CD4-positive, CD25-positive, alpha-beta regulatory T cell (primary cell): ENCODE measurements at places on chromosomes 11 and 22. TPM values are rescaled to one million over a fixed set of nuclear protein-coding genes. Genes with fewer than 3 reads are reported as not detected.

CBLIF gene
- not detected for total RNA-seq

DNA sequence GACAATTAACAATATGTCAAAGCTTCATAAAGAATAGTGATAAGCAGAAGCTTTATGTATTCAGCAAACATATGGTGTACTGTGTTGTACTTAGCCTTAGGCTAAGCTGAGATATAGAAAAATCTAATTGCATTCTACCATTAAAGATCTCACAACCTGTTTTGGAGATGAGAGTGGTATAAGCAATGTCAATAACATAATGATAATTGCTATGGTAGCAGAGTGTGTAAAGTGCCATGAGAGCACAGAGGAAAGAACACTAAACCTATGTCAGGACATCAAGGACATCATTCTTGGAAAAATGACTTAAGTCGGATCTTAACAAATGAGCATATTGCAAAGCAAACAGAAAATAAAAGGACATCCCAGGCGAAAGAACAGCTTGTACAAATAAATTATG, 28.6 kb upstream of the ANGPTL5 start:
- H3K36me3 ChIP-seq, result no peaks in the 10 kb centered on the region
- no peaks in the 10 kb centered on the region for H3K27me3 ChIP-seq
- no peak overlapping the region for H3K4me3 ChIP-seq
- no peak overlapping the region for H3K27ac ChIP-seq
- no peak for DNase-seq

GRCh38 chr11:105923252-105923651, 98.8 kb downstream of the MSANTD4 start:
- H3K36me3 ChIP-seq, result no peaks in the 10 kb centered on the region
- DNase-seq, result no peak

DNA sequence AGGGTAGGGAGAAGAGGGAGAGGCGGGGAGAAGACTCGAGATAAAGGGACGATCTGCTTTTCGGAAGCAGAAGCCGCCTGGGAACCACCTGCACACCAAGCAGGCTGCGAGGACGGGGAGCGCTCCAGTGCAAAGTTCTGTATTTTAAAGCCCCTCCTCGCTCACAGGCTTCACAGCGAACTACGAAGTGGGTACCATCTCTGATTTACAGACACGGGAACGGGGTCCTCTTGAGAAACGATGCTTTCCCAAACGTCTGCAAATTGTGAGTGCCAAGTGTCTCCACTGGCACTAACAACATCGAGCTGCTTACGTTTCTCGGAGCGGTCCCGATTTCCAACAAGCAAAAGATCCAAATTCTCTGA, 700 bp upstream of the STX3 start:
- no peaks in the 10 kb centered on the region for H3K36me3 ChIP-seq
- peak; percentile 1 for DNase-seq
- H3K27ac ChIP-seq, result no peak overlapping the region
- H3K4me1 ChIP-seq, result peaks cover 19% of the 10 kb centered on the region
- H3K4me3 ChIP-seq, result peak overlapping the region; percentile 90
- H3K27me3 ChIP-seq, result peaks cover 7% of the 10 kb centered on the region

DNA sequence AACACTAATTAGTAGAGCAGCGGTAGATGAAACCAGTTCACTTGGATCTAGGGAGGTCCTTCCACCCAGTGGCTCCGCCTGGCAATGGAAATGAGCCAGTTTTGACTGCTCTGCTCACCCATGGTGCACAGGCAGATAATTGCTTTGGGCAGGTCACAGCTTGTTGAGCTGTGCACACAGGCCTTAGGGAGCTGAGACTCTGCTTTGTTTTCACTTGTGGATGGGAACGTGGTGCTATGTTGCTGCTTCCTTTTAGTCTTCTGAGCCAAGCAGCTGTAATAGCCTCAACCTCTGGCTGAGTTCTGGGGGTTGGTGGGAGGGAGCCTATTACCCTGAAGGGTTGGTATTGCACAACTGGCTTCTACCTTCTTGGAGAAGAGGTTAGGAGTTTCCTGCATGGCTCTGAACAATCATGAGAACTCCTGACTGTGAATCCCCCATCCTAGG, 262.3 kb upstream of the MTNR1B start:
- no peak overlapping the region for H3K4me3 ChIP-seq
- H3K36me3 ChIP-seq, result no peaks in the 10 kb centered on the region
- DNase-seq, result no peak
- H3K4me1 ChIP-seq, result no peaks in the 10 kb centered on the region

DNA sequence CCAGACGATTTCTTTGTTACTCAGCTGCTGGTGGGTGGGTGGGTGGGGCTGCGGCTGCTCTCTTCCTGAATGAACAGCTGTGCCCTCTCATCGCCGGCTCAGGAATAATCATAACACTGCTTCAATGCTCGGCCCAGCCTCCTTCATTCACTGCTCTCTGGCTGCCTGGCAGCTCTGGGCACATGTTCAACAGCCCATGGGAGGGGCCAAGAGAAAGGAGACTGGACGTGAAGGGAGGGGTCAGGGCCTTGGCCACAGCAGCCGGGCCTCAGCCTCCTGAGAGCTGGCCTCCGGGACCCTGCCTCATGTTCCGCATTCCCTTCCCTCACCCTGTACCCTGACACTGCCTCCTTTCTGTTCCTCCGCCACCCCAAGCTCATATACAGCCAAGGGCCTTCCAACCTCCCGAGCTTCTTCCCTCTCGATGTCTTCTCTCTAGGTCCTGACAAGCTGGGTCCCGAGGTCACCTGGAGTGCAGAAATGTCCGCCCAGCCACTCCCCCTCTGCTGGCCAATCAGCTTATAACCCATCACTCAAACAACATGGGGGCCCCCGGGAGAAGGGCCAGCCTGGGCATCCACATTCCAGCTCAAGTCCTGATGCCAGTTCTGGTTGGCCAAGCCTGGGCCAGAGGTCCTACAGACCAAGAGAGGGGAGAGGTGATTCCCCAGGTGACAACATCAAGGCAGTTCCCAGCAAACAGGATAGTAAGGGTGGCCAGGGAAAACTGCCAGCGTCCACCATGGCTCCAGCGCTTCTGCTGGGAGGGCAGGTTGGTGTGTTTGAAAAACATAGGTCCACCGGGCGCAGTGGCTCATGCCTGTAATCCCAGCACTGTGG, 3.2 kb upstream of the CSDC2 start:
- no peak for DNase-seq
- H3K4me3 ChIP-seq, result no peak overlapping the region
- H3K27me3 ChIP-seq, result no peaks in the 10 kb centered on the region
- no peak overlapping the region for H3K27ac ChIP-seq
- no peaks in the 10 kb centered on the region for H3K4me1 ChIP-seq

ABTB2 gene
- 0.89 TPM for total RNA-seq

CFAP300 gene
- not detected for total RNA-seq

DNA sequence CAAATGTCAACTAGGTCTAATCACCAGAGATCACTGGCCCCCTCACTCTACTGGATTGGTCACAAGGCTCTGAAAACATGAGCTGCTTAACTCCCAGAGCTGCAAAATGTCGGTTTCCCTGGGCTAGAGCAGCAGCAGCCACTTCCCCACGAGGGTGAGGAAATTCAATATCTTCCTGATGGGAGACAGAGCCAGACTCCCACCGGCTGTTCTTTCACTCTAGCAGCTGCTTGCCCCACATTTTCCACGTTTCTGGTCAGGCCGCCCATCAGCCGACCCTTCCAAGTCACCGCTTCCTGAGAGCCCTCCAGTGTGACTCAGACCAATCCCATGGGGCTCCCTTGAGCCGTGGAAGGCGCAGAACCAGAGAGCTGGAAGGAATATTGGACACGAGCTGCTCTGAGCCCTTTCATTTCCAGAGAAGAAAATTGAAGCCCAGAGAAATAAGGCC, 227.0 kb downstream of the ADAMTS15 start:
- no peaks in the 10 kb centered on the region for H3K36me3 ChIP-seq
- H3K4me3 ChIP-seq, result no peak overlapping the region
- no peak overlapping the region for H3K27ac ChIP-seq
- no peaks in the 10 kb centered on the region for H3K4me1 ChIP-seq
- no peak for DNase-seq

CRYAB gene
- total RNA-seq, result not detected

DNA sequence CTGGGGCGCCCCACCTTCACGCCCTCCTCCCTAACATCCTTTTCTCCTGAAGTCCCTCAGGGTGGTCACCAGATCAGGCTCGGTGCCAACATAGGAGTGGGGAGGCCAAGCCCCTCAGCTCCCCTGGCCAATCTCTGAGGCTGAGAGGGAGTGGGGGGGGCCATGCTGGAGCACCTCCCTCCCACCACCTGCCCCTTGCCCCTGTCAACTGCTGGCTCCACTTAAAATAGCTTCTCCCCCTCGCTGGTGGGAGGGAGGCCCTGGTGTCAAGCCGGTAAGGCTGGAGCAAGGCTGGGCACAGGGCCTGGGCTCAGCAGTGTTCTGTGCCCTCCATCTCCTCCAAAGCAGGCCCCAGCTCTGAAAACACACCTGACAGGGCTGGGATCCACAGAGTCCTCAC, 4.9 kb downstream of the PLXNB2 start:
- H3K4me3 ChIP-seq, result no peak overlapping the region
- no peaks in the 10 kb centered on the region for H3K27me3 ChIP-seq
- no peaks in the 10 kb centered on the region for H3K36me3 ChIP-seq
- H3K4me1 ChIP-seq, result peaks cover 16% of the 10 kb centered on the region
- no peak for DNase-seq

GRCh38 chr11:17150521-17150920, 57.3 kb downstream of the PIK3C2A start:
- H3K4me1 ChIP-seq, result no peaks in the 10 kb centered on the region
- H3K27ac ChIP-seq, result no peak overlapping the region
- H3K4me3 ChIP-seq, result no peak overlapping the region
- no peak for DNase-seq
- H3K36me3 ChIP-seq, result peaks cover 16% of the 10 kb centered on the region

- no peak overlapping the region for H3K4me3 ChIP-seq
- H3K36me3 ChIP-seq, result no peaks in the 10 kb centered on the region
- peaks cover 63% of the 10 kb centered on the region for H3K4me1 ChIP-seq
- peak overlapping the region; percentile 85 for H3K27ac ChIP-seq
Observed at GRCh38 chr11:76589477-76589876, 81.1 kb downstream of the LRRC32 start.

GRCh38 chr11:117908959-117909610, 20.1 kb downstream of the TMPRSS13 start:
- no peak overlapping the region for H3K27ac ChIP-seq
- H3K4me3 ChIP-seq, result no peak overlapping the region
- DNase-seq, result no peak
- no peaks in the 10 kb centered on the region for H3K27me3 ChIP-seq
- no peaks in the 10 kb centered on the region for H3K36me3 ChIP-seq

GRCh38 chr22:33605221-33605620, 315.1 kb downstream of the LARGE1 start:
- H3K36me3 ChIP-seq, result no peaks in the 10 kb centered on the region
- no peak for DNase-seq
- no peak overlapping the region for H3K4me3 ChIP-seq

FOSL1 gene
- total RNA-seq, result 2.7 TPM

- H3K4me1 ChIP-seq, result no peaks in the 10 kb centered on the region
- no peak overlapping the region for H3K4me3 ChIP-seq
- H3K27me3 ChIP-seq, result no peaks in the 10 kb centered on the region
- no peak for DNase-seq
- H3K36me3 ChIP-seq, result no peaks in the 10 kb centered on the region
Observed at GRCh38 chr22:19514831-19515565, 9.2 kb downstream of the CLDN5 start.

DNA sequence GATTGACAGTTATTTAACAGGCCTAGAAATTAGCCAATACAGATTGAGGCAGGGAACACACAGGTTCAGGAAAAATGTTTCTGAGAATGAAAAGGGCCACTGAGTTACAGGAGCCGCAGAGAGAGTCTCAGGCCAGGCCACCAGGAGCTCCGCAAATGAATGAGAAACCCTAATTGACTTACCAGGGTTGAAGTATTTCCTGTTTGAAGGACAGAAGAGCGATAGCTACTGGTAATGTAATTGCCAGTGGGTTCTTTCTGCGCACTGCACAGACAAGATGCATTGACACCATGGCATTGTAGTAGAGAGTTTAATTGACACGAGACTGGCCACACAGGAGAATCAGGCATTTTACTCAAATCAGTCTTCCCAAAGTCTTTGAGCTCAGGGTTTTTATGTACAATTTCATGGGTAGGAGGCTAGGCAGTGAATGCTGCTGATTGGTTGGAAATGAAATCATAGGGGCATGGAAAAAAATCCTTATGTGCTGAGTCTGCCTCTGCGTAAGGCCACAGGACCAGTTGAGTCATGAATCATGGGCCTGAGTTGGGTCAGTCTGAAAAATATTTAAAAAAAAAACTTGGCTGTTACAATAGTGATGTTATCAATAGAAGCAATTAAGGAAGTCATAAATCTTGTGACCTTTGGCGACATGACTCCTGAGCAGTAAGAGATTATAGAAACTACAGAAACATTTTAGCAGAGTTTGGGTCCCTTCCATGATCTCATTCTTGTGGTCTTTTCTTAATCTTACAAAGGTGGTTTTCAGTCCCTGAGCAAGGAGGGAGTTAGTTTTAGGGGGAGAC, 203.8 kb downstream of the CASP12 start:
- no peaks in the 10 kb centered on the region for H3K27me3 ChIP-seq
- no peak overlapping the region for H3K4me3 ChIP-seq
- no peak overlapping the region for H3K27ac ChIP-seq

GRCh38 chr11:628056-628455, 1.1 kb upstream of the SCT start:
- H3K4me1 ChIP-seq, result peaks cover 10% of the 10 kb centered on the region
- H3K4me3 ChIP-seq, result no peak overlapping the region
- DNase-seq, result no peak
- no peaks in the 10 kb centered on the region for H3K36me3 ChIP-seq

DNA sequence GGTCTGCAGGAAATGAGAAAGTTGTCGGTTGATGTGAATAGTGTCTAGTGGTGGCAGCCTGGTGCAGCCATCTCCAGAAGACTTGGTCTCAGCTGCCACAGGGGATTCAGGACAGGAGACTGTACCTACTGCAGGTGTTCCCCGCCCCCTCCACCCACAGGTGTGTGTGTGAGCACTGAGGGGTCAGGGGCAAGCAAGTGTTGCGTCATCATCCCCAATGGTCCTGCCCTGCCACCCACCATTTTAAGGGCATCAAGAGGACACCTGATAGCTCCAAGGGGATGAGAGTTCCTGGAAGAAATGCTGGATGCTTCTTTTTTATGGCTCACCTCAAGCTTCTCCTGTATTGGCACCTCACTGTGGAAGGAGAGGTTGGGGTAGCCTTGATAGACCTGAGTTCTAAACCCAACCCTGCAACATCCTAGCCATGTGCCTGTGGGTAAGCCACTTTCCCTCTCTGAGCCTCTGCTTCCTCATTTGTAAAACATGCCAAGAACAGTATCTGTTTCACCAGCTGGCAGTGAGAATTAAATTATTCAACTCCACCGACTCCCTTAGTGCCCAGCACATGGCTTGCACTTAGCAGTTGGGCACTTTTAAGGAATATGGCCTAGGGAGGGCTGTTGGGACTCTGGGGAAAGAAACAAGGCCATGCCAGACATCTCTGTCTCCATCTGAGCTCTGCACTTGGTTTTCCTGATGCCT, 6.1 kb downstream of the C11orf91 start:
- no peaks in the 10 kb centered on the region for H3K36me3 ChIP-seq
- no peak overlapping the region for H3K4me3 ChIP-seq
- peaks cover 10% of the 10 kb centered on the region for H3K27me3 ChIP-seq
- no peak overlapping the region for H3K27ac ChIP-seq
- DNase-seq, result no peak
- no peaks in the 10 kb centered on the region for H3K4me1 ChIP-seq

APOA5 gene
- total RNA-seq, result not detected
